Peyer's patch (tissue), 4 donors: ENCODE measurements at places on chromosomes 4 and X. TPM values are rescaled to one million over a fixed set of nuclear protein-coding genes. Genes with fewer than 3 reads are reported as not detected.

ADRA2C gene
- total RNA-seq, result 5.0 TPM

- DNase-seq, result no peak
- H3K27ac ChIP-seq, result no peak overlapping the region
- H3K27me3 ChIP-seq, result no peaks in the 10 kb centered on the region
- no peak overlapping the region for H3K4me3 ChIP-seq
- H3K4me1 ChIP-seq, result no peaks in the 10 kb centered on the region
Measured at GRCh38 chrX:68681443-68681941, 34.0 kb downstream of the STARD8 start.

GRCh38 chr4:158535130-158535614 is 13.5 kb downstream of the RXFP1 start:
- no peaks in the 10 kb centered on the region for H3K4me1 ChIP-seq
- no peaks in the 10 kb centered on the region for H3K36me3 ChIP-seq
- no peaks in the 10 kb centered on the region for H3K27me3 ChIP-seq
- H3K27ac ChIP-seq, result no peak overlapping the region
- H3K4me3 ChIP-seq, result no peak overlapping the region

- no peaks in the 10 kb centered on the region for H3K36me3 ChIP-seq
- H3K4me1 ChIP-seq, result no peaks in the 10 kb centered on the region
- H3K27ac ChIP-seq, result no peak overlapping the region
- H3K27me3 ChIP-seq, result no peaks in the 10 kb centered on the region
- no peak for DNase-seq
Measured at GRCh38 chrX:136019226-136019625, 34.0 kb downstream of the SLC9A6 start.

DNA sequence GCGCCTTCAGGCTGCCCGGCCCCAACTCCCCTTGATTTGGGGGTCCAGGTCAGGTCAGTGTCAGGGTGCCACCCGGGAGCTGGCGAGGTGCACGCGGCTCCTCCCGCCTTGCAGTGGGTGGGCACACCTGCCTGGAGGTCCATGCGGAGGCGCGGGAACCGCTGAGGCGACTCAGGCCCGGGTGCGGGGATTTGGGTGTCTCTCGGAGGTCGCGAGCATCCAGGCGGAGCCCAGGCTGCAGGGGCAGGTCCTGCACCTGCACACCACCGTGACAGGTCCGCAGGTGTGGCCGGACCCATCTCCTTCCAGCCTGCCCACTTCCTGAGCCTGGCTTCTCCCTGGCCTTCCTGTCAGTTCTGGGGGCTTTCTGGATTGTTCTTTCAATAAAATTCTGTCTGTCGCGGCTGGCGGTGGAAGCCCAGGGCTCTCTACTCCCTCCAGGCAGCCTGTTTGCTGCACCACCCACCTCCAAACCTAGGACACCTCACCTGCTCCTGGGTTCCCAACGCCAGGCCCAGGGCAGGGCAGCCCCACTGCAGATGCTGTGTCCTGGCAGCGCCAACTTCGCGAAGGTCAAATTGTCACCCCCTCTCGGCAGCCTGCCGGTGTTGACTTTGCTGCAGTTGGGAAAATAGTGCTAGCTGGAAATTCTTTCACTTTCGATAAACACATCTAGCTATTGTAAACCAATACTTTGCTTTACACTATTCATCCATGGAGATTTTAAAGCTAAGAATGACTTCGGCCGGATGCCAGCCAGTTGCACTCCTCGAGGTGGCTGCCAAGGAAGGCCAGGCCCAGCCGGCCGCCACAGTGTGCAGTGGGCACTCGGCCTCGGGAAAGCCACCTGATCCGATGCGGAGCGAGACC is 35.9 kb downstream of the FGFRL1 start:
- H3K4me3 ChIP-seq, result peak overlapping the region; percentile 44
- no peaks in the 10 kb centered on the region for H3K36me3 ChIP-seq
- H3K27me3 ChIP-seq, result no peaks in the 10 kb centered on the region

GRCh38 chrX:14050709-14051108 is 21.0 kb upstream of the GEMIN8 start:
- no peaks in the 10 kb centered on the region for H3K36me3 ChIP-seq
- no peak overlapping the region for H3K4me3 ChIP-seq
- H3K4me1 ChIP-seq, result no peaks in the 10 kb centered on the region
- no peaks in the 10 kb centered on the region for H3K27me3 ChIP-seq

GRCh38 chr4:7894098-7894676 is 45.5 kb downstream of the AFAP1 start:
- no peaks in the 10 kb centered on the region for H3K4me1 ChIP-seq
- no peak overlapping the region for H3K27ac ChIP-seq
- H3K4me3 ChIP-seq, result no peak overlapping the region
- H3K36me3 ChIP-seq, result no peaks in the 10 kb centered on the region
- no peak for DNase-seq

DNA sequence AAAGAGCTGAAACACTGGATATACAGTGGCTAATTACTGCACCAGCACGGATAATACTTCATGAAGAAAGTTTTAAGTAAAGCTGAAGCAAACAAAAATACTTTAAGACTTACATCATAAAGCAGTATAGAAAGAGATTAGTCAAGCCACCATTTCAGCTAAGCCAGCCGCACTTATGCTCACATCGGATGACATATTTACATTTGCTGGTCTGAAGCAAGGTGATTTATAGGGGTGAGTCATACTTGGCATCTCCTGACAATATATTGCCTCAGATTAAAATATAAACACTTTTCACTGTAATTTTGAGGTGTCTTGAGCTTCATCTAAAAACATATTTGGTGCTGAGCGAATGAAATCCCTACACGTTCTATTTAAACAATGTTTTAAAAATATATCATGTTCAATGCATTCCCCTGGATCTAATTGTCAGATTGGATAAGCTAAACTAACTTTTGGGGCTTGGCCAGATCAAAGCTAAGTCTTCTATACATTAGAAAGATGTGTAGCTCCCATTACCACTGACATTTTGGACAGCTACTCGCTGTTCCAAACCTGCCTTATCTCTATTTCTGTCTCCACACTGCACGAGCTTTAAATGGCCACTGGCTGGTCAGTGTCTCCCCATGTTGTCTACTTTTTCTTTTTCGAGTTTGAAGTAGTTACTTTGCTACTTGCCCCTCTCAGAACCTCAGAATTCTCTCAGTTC is 103.2 kb downstream of the VCX2 start:
- H3K27ac ChIP-seq, result no peak overlapping the region
- H3K4me1 ChIP-seq, result no peaks in the 10 kb centered on the region
- no peaks in the 10 kb centered on the region for H3K36me3 ChIP-seq
- no peaks in the 10 kb centered on the region for H3K27me3 ChIP-seq
- no peak overlapping the region for H3K4me3 ChIP-seq

GRCh38 chrX:19727887-19728648 is 159.3 kb downstream of the SH3KBP1 start:
- no peaks in the 10 kb centered on the region for H3K4me1 ChIP-seq
- H3K27ac ChIP-seq, result no peak overlapping the region
- no peak for DNase-seq

DNA sequence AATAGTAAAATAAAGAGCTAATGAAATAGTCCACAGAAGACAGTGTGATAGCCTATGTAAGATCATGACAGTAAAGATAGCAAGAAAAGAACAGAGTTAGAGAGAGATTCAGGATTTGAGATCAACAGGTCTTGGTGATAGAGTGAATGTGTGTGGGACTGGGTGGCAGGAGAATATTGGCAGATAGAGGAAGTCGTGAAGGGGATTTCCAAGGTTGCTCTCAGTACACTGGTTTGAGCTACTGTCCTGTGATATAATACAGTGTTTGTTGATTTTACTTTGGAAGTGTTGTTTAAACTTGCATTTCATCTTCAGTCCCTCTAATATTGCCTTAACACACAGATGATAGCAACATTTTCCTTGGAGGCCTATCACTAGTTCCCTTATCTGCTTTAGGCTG is 44.1 kb downstream of the DTHD1 start:
- no peaks in the 10 kb centered on the region for H3K36me3 ChIP-seq
- no peak for DNase-seq

DNA sequence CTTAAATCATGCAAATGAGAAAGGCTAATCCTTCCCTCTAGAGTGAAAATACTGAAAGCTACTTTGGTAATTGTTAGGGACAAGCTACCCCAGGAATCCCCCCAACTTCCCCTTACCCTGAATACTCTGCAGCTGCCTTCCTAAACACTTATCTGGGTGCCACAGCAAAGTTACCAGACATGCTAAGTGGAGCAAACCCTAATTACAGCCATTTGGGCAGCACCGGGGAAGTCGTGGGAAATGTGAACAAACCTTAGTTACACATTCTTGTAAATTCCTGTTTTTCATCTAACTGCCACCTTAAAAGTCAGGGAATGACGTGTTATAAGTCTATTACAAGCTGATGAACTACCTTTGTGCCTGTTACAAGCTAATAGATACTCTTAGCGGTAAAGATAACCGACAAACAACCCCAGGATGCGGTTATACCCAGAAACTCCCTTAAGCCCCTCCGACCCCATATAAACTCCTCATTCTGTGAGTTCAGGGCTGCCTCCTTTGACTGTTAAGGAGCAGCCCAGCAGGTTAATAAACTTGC is 66.0 kb upstream of the PLAC8 start:
- no peaks in the 10 kb centered on the region for H3K36me3 ChIP-seq
- no peaks in the 10 kb centered on the region for H3K27me3 ChIP-seq
- H3K4me3 ChIP-seq, result no peak overlapping the region
- H3K27ac ChIP-seq, result no peak overlapping the region
